DND-41 (cell line): ENCODE measurements at places on chromosomes 6 and 20.

- DNase-seq: no peak
Measured at GRCh38 chr6:68158256-68158655, 476.8 kb upstream of the ADGRB3 start.

GRCh38 chr6:135789375-135790050 lies 62.0 kb upstream of the PDE7B start:
- DNase-seq: no peak

DNA sequence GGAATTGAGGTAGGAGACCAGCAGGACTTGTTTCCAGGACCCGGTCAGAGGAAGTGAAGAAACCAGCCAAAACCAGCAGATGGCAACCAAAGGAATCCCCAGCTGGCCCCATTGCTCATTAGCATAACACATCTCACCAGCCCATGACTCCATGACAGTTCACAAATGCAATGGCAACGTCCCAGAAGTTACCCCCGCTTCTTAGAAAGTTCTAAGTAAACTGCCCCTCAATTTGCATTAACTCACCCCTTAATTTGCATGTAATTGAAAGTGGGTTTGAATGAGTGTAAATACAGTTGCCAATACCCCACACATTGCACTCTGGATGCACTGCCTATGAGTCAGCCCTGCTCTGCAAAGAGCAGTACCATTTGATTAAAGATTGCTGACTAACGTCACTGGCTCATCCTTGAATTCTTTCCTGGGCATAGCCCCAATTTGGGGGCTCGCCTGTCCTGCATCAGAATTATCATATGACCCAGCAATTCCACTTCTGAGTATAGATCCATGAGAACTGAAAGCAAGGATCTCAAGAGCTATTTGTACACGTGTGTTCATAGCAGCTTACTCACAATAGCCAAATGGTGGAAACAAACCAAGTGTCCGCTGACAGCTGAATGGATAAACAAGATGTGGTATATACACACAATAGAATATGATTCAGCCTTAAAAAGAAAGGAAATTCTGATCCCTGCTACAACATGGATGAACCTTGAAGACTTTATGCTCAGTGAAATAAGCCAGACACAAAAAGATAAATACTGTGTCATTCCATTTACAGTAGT lies 36.4 kb downstream of the MYLK4 start:
- DNase-seq: no peak

- DNase-seq: no peak
Measured at GRCh38 chr6:19812512-19813119, 24.6 kb upstream of the ID4 start.
